Uterine smooth muscle cell (primary cell): ENCODE measurements at places on chromosomes 2 and 18. TPM values are rescaled to one million over a fixed set of nuclear protein-coding genes. Genes with fewer than 3 reads are reported as not detected.

The TGFA gene
- not detected in 2 replicates for total RNA-seq

The GPR39 gene
- total RNA-seq = 3.1 and 7.6 TPM in 2 replicates

The COLEC12 gene
- total RNA-seq = 7.2 and 13.2 TPM in 2 replicates

The GREB1 gene
- total RNA-seq = 1.8 and 3.0 TPM in 2 replicates

The MYOM1 gene
- 0.22 and 0.62 TPM in 2 replicates for total RNA-seq
